ENCODE measurements at places on chromosomes 1 and 21.
A peak's percentile ranks its signal among the peaks of the same experiment; 100 is the strongest.

DNA sequence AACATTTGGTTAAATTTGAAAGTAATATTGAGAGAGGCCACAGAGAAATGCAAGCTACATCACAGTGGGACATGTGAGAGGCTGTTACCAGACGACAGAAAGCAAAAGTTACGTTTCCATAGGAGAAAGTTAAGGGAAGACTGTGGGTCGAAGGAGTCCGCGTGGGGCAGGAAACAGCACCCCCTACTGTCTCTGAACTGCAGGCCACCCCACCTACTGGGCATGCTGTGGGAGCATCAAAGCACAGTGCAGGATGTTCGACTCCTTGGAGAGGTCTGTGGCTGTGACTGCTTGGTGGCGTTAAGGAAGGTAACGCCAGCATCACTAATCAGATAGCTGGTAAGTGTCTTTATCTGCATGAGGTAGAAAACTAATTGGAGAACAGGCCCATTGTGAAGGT lies 123.9 kb downstream of the PTBP2 start:
- DNase-seq: no peak

DNA sequence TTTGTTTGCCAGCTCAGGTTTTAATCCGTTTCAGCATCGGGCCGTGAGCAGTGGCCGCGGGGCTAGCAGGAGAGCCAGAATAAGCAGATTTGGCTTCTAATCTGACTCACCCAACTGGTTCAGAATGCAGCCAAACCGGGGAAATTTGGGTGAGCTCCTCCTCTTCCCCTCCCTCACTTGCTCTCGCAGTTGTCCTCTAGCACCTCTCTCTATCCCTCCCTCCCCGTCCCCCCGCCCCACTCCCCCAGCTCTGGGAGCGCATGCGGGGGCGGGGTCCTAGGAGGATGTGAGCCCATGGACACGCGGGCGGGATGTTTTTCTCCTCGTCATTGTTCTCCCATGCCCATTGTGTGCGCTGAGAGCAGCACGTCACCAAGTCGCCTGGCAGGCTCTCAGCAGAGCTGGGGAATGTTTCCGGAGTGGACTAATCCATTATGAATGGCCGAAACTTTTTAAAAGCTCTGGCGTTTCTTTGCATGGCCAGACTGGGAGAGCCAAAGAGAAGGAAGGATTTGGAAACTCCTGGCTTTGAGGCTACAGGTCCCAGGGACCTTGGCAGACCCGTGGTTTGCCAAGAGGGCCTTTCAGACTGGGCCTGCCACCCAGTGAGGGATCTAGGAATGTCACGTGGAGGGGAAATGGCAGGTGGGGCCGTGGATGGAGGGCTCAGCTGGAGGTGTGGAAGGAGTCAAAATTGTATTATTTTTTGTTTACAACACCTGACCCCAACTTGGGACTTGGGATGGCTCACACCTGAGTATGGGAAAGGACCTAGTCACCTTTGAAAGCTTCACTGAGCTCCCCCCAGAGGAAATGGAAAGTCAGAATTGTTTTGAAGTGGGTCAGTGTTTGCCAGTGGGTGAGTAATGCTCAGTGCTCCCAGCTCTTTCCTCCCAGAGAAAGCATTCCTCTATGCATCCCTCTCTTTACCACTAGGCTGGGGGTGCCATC lies 39.2 kb downstream of the CDK18 start:
- peak; percentile 72 for DNase-seq

- no peak for DNase-seq
Measured at GRCh38 chr1:155016231-155016831, 13.7 kb downstream of the ZBTB7B start.

- no peak for DNase-seq
Measured at GRCh38 chr1:87243573-87243972, 85.1 kb upstream of the LMO4 start.

DNA sequence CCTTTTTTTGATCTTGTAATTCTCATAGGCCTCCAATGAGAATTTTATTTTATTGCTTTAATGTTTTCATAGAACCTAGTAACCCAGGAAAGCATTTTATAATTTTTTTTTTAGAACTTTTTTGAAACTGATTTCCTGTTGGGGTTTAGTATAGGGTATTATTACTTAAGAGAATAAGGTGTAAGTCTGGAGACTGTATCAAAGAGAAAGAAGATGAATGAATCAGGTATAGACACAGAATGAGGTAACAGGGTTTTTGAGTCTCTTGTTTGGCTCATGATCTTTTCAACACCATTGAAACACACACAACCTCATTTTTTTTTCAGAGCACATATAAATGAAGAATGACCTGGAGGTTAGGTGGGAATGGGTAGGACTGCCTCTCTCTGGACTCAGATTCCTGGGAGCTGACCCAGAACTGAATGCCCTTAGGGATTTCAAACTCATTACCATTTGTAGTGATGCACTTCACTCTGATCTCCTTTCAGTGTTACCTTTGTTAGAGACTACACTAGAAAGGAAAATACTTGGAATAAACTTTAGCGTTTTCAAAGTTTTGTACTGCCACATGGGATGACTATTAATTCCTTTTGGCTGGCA lies 51.0 kb downstream of the EPB41 start:
- DNase-seq: no peak

- no peak for DNase-seq
Measured at GRCh38 chr1:33637846-33638440, 165.5 kb downstream of the ZSCAN20 start.

DNA sequence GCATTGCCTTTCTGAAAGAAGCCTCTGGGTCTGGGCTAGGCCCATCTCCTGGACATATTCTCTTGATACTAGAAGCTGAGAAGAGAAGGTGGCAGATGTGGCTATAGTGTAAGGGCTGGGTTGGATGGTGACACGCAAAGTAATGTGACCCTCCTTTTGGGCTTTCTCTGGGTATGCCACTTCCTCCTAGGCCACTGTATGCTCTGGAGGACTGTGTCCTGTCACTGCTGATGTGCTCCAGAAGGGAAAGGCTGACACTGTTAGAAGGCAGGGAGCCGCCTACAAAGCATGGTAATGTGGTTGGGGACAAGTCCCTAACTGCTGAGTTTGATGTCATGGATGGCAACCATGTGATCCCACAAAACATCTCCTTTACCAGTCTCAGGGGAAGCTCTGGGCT lies 112.1 kb downstream of the BCAR3 start:
- DNase-seq: no peak

GRCh38 chr1:35885961-35886558 lies 3.1 kb downstream of the AGO1 start:
- DNase-seq: peak; percentile 18

DNA sequence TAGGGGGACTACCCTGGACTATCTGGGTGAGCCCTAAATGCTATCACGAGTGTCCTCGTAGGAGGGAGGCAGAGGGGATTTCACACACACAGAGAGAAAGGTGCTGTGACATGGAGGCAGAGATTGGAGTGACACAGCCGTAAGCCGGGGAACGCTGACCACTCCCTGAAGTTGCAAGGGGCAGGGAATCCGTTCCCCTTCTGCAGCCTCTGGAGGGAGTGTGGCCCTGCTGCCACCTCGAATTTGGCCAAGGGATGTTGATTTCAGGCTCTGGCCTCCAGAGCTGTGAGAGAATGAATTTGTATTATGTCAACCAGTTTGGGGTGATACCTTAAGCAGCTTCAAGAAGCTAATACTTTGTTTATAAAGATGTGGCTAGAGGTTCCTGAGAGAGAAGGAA lies 137.7 kb downstream of the ACTL8 start:
- no peak for DNase-seq

DNA sequence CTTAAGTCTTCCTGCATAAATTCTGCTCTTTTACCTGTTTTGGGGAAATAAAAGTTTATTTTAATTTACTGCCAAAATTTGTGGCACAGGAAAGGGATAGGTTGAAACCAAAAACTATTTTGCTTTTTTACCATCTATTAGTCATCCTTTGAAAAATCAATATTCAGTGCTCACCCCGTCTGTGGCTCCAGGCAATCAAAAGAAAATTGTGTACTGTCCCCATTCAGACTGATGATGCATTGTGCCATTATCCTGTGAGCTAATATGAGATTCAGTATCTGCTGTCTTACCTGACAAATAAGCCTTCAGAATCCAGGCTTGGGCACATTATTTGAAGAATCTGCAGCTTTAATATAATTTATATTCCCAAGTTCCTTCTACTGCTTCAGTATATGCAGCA lies 650.7 kb downstream of the KIF26B start:
- DNase-seq: no peak

DNA sequence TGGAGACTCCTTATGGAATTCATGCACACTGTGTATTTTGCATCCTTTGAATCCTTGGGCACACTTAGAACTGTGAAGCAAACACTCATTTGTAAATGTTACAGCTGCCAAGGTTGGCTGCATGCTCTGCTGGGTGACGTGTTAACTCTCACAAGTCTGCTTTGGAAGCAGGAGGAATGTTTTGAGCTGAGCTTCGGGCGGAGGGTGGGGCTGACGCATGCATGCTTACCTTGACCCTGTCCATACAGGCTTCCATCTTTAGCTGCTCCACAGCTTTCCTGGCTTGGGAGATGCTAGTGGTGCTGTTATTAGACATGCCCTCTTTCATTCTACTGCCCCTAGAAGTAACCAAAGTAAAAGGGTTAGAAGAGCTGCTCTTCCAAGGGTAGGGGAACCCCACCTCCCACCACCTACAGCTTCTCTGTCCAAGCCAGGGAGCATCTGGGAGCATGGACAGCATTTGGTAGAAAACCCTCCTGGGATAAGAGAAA lies 66.0 kb downstream of the GNG4 start:
- no peak for DNase-seq

- DNase-seq: no peak
Measured at GRCh38 chr1:215132156-215132555, 49.6 kb downstream of the KCNK2 start.

DNA sequence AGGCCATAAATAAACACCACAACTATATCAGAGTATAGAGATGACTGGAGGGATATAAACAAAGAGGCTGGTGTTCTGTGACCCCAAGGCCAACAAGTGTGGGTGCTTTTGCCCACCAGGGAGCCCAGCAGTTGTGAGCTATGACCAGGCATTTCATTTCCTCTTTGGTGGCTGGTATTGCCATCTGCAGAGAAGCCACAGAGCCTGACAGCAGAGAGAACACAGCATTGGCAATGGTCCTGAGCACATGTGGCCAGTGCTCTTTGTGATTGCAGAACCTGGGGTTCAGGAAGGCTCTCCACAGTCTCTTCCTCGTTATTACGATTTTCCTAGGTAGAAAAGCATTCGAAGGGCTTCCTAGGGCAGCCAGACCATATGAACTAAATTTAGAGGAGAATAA lies 112.3 kb downstream of the TM2D1 start:
- no peak for DNase-seq

DNA sequence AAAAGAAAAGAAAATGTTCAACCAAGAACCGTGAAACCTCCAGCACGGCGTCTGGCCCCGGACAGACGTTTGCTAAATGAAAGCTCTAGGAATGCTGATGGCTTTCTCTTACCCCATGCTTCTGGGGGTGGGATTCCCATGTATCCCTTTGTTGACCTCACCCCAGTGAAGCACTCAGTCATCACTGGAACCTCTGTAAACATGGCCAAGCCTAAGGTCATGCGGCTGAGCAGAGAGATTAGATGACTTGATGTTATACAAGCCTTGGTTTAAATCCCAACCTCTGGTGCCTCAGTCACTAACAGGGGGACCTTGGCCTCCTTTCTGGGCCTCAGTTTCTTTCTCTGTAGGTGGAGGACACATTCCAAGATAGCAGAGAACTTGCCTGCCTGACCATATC lies 2.8 kb upstream of the MYOM3 start:
- no peak for DNase-seq

- no peak for DNase-seq
Measured at GRCh38 chr1:243587285-243587684, 262.8 kb downstream of the AKT3 start.

DNA sequence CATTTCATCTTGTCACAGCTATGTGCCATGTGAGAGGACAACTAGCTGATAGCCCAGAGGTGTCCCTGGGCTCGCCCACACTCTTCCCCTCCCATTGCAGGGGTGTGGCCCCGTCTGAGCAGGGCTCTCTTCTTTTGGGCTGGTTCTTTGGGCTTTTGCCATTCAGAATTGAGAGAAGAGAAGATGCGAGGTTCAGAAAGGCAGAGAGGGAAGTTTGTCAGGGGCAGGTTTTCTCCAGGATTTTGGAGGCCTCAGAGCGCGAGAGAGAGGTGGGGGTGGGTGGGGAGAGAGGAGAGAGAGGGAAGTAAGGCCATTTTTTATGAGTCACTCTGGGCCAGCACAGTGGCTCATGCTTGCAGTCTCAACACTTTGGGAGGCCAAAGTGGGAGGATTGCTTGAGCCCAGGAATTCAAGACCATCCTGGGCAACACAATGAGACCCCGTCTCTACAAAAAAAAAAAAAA lies 5.2 kb downstream of the IFI6 start:
- DNase-seq: no peak

- DNase-seq: no peak
Measured at GRCh38 chr1:85048296-85049064, at the start of gene MCOLN3. MCOLN3 (minus strand) TSS chr1:85048500; CDS start chr1:85045360, 3,140 bp downstream.

GRCh38 chr21:15277466-15277865 lies 212.7 kb upstream of the NRIP1 start:
- no peak for DNase-seq

- no peak for DNase-seq
Measured at GRCh38 chr1:23793861-23794731, 3.2 kb downstream of the LYPLA2 start.

- DNase-seq: no peak
Measured at GRCh38 chr1:51858892-51859291, 19.6 kb downstream of the NRDC start.

GRCh38 chr1:10755970-10756521 lies 40.4 kb downstream of the CASZ1 start:
- no peak for DNase-seq

GRCh38 chr1:55428944-55429931 lies 214.1 kb upstream of the USP24 start:
- no peak for DNase-seq

DNA sequence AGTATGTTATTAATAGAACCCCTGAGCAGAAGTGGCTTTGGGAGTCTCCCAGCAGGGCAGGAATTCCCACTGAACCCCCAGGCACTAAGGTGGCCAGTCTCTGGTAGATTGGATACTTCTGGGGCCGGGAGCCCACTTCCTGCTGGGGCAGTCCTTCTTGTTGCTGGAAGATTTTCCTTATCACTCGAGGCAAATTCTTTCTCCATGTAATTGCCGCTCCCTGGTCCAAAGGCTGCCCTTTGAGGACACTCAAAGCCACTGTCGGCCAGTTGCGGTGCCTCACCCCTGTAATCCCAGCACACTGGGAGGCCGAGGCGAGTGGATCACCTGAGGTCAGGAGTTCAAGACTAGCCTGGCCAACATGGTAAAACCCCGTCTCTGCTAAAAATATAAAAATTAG lies 22.6 kb upstream of the TNFRSF1B start:
- no peak for DNase-seq

DNA sequence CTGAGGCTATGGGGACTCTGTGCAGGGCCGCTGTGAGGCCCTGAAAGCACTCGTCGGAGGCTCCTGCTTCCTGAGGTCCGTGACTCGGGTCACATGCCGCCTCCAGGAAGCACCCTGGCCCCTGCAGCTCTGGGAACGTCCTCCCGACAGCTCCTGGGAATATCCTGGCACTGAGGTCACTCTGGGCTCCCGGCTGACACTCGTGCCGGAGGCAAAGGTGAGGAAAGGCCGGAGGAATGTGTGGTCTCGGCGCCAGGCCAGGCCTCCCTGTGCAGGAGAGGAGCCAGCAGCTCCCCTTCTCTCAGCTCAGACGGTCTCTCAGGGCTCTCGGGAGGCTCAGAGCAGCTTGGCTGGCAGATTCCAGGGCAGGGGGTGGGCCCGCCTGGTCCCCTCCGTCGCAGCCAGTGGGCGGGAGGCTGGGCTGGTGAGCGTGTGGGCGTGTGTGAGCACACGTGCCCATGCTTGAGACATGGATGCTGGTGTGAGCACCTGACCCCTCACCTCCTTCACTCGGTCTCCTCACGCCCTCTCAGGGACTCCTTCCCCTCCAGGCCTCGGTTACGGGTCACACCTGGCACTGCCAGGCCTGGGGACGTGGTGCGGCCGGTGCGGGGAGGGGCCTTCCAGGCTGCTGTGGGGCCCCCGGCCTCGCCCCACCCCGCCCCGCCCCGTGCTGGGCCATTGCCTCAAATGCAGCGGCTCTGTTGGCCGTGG lies 5.5 kb upstream of the RNF223 start:
- no peak for DNase-seq

All from C1 segment of cervical spinal cord (tissue), 14 donors.